ENCODE measurements at places on chromosomes 5 and 9. TPM values are rescaled to one million over a fixed set of nuclear protein-coding genes. Genes with fewer than 3 reads are reported as not detected.

Gene QRFP
- total RNA-seq = not detected

Gene C5orf58
- total RNA-seq = not detected

Gene SLC46A2
- total RNA-seq = 2.7 TPM

Gene EIF4E1B
- not detected for total RNA-seq

Gene LCP2
- total RNA-seq = 76.5 TPM

Gene WDR41
- total RNA-seq = 129 TPM

Gene FAM221B
- total RNA-seq = not detected

Gene GALNT12
- total RNA-seq = 30.1 TPM

Gene CATSPER3
- not detected for total RNA-seq

Gene DMGDH
- total RNA-seq = 0.85 TPM

Gene RPS14
- 1,492 TPM for total RNA-seq

Gene ECSCR
- total RNA-seq = 35.6 TPM

Gene MLANA
- total RNA-seq = not detected

Gene CDC26
- total RNA-seq = 18.4 TPM

Gene SLC28A3
- 0.21 TPM for total RNA-seq

Gene FCN2
- not detected for total RNA-seq

Gene PLAC8L1
- not detected for total RNA-seq

Gene NR5A1
- total RNA-seq = not detected

Gene PGGT1B
- 16.6 TPM for total RNA-seq

Gene TMEM252
- total RNA-seq = not detected

Gene PANK3
- total RNA-seq = 24.9 TPM

Gene FSTL4
- not detected for total RNA-seq

Gene RNF183
- not detected for total RNA-seq

Data from thoracic aorta (tissue), 2 donors.